ENCODE measurements at places on chromosomes 7 and 10. TPM values are rescaled to one million over a fixed set of nuclear protein-coding genes. Genes with fewer than 3 reads are reported as not detected.
A peak's percentile ranks its signal among the peaks of the same experiment; 100 is the strongest.

Gene ATAD1
- 21.8 TPM for total RNA-seq

Gene HOXA10
- total RNA-seq, result 34.1 TPM

Gene PRSS37
- not detected for total RNA-seq

- H3K36me3 ChIP-seq, result no peaks in the 10 kb centered on the region
- no peak for DNase-seq
- H3K27me3 ChIP-seq, result no peaks in the 10 kb centered on the region
- H3K4me1 ChIP-seq, result peaks cover 5% of the 10 kb centered on the region
Measured at GRCh38 chr10:118340486-118340885, 1.6 kb downstream of the FAM204A start.

GRCh38 chr10:31704195-31704594, 224.4 kb downstream of the ARHGAP12 start:
- DNase-seq, result peak; percentile 58
- H3K27me3 ChIP-seq, result no peaks in the 10 kb centered on the region
- no peaks in the 10 kb centered on the region for H3K4me1 ChIP-seq
- peak overlapping the region; percentile 6 for H3K27ac ChIP-seq
- no peaks in the 10 kb centered on the region for H3K36me3 ChIP-seq

DNA sequence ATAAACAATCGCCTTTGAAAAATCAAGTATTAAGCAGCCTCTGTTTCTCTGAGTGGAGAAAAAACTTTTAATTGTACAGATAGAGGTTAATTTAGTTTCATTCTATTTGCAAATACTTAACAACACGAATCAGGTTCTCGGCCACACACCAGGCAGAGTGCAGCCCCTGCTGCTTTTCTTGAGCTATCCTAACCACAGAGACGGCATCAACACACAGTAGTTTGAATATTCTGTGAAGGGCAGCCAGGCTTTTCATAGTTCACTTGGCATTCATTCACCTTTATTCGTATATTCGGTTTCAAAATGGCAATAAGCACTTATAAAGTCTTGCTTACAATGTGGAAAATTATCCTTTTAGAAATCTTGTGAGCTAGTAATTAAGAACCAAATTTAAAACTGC, 5.7 kb downstream of the ADARB2 start:
- peaks cover 7% of the 10 kb centered on the region for H3K4me1 ChIP-seq
- no peak overlapping the region for H3K4me3 ChIP-seq
- H3K27me3 ChIP-seq, result no peaks in the 10 kb centered on the region
- no peak for DNase-seq

GRCh38 chr10:109451879-109452278, 471.4 kb downstream of the XPNPEP1 start:
- no peaks in the 10 kb centered on the region for H3K4me1 ChIP-seq
- no peaks in the 10 kb centered on the region for H3K36me3 ChIP-seq
- H3K4me3 ChIP-seq, result no peak overlapping the region
- no peak overlapping the region for H3K27ac ChIP-seq
- H3K27me3 ChIP-seq, result no peaks in the 10 kb centered on the region

DNA sequence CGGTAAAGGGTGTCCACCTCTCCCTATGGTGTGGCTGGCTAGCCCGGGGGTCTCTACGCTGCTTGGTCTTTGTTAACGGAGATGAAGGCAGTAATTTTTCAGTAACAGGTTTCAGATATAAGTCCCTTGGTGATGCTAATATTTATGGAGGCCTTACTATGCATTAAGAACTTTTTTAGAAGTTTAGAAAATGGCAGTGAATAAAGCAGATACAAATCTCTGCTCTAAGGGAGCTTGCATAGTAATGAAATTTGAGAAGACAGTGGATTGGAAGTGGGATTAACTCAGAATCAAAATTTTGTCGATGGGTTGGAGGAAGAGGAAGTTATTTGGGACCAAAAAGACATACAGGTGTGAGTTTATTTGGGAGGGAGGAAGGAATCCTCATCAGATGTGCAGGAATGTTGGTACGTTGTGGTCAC, 445 bp downstream of the SSBP1 start:
- peaks cover 4% of the 10 kb centered on the region for H3K4me1 ChIP-seq

DNA sequence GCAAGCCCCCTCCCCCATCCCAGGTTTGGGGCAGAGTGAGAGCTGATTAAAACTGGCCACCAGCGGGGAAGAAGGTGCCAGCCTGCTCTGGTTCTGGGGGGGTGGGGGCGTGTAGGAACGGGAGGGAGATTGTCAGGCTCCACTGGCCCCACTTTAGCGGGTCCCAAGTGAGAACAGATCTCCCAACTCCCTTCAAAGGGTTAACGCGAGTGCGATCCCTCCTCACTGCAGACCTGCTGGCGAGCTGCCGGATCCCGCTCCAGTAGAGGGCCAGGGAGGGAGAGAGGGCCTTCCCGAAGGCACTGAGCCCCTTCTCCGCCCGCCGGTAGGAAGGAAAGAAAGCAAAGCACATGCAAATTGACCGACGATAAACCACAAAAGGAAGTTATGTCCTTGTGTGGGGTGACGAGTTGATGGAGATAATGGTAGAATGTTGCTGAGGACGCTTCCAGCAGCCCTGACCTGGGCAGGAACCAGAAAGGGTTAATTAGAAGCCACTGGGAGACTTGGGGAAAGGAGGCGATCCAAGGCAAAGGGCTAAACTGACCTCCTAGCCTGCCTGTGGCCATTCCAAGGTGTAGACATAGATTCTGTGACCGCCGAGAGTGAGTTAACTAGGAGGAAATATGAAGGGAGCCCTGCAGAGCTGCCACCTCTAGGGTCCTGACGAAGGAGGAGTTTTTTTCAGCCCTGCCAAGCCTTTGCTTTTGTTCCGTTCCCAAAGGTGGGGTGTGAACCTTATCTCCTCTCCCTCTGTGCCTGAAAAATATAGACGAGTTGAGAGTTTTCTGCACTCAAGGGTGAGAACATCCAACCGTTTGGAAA, 1.5 kb downstream of the NRG3 start:
- no peaks in the 10 kb centered on the region for H3K27me3 ChIP-seq
- no peak overlapping the region for H3K27ac ChIP-seq
- H3K36me3 ChIP-seq, result no peaks in the 10 kb centered on the region

GRCh38 chr7:157460721-157461120, 123.9 kb downstream of the DNAJB6 start:
- H3K36me3 ChIP-seq, result no peaks in the 10 kb centered on the region
- H3K27me3 ChIP-seq, result no peaks in the 10 kb centered on the region
- no peak for DNase-seq
- H3K4me1 ChIP-seq, result no peaks in the 10 kb centered on the region
- no peak overlapping the region for H3K4me3 ChIP-seq
- no peak overlapping the region for H3K27ac ChIP-seq

- H3K27ac ChIP-seq, result no peak overlapping the region
- DNase-seq, result no peak
- H3K4me3 ChIP-seq, result no peak overlapping the region
Measured at GRCh38 chr7:146772601-146773000, 656.0 kb downstream of the CNTNAP2 start.

DNA sequence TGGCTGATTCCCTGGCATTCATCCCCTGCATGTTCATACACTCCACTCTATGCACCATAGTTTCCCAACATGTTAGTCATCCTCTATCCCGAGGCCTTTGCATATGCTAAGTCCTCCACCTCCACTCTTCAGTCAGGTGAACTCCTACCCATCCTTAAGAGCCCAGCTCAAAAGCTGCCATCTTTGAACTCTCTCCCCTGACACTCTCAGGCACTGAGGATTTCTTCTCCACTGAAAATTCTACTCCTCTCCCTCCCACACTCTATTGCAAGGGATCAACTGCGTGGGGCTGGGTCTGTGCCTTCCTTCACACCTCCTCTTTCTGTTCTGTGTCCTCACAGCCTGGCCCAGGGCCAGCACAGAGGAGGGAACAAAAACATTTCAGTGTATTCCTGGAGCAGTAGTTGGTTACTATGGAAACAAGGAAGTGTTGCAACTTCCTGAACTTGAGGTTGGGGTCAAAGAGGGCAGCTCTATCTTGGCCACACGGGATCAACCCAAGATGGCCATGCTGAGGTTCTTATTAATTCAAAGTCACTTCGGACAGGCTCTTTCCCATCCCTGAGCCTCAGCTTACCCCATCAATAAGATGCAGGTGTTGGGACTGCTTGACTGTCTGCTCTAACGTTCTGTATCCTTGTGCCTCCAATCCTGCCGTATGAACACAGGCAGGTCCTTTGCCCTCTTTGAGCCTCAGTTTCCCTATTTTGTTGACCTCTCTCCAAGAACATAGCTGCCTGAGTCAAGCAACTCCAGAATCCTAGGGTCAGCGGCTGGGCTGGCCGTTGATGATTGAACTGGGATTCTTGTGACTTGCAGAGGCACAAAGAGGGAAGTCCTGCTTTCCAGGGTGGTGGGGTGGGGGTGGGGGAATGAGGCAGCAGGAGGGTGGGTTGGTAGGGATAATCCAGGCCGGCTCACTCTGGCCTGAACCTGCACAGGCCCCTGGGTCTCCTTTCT, 15.5 kb downstream of the ZMIZ1 start:
- H3K27me3 ChIP-seq, result no peaks in the 10 kb centered on the region
- DNase-seq, result peak; percentile 98
- H3K4me3 ChIP-seq, result no peak overlapping the region
- peaks cover 11% of the 10 kb centered on the region for H3K4me1 ChIP-seq

All from tibial nerve (tissue), 4 donors.